ENCODE measurements at places on chromosomes 16 and 17.

DNA sequence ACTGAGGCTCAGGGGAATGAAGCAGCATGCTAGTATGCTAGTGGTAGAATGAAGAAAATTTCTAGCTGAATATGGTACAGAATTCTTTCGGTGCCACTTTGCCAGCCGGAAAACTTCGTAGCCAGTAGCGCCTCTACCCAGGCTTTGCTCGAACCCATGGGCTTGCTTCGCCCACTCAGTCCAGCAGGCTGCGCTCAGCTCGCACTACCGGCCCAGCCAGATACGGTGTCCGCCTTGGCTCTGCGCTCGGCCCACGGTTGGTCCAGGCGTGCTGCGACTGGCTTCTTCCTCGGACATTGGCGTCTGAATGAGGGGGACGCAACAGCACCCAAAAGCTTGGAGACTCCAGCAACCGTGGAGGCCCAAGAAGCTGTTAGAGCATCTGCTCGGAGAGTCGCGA is 372.5 kb upstream of the CDH8 start:
- no peak for DNase-seq

DNA sequence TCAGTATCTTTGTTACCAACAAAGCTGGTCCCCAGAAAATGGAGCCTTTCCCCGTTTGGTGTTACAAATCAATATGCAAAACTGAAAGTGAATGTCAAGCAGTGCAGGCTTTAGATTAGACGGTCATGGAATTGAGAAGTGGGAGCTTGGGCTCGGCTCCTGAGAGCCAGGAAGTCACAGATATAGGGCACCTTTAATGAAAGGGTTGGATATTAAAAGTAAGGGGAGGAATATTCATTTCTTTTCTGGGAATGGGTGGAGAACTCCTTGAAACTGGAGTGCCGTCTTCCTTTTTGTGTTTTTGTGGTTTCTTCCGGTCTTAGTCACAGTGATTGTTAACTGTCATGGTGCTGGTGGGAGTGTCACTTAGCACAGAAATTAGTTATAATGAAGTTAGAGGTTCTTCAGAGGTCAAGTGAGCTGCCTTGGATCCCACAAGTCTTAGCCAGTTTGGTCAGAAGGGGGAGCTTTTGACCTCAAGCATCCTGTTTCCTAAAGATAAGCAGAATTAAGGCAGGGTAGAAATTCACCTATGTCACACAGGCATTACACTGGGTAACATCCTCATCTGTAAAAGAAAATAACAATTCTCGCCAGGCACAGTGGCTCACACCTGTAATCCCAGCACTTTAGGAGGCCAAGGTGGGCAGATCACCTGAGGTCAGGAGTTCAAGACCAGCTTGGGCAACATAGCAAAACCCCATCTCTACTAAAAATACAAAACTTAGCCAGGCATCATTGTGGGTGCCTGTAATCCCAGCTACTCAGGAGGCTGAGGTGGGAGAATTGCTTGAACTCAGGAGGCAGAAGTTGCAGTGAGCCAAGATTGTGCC is 9.6 kb upstream of the EIF1 start:
- no peak for DNase-seq

DNA sequence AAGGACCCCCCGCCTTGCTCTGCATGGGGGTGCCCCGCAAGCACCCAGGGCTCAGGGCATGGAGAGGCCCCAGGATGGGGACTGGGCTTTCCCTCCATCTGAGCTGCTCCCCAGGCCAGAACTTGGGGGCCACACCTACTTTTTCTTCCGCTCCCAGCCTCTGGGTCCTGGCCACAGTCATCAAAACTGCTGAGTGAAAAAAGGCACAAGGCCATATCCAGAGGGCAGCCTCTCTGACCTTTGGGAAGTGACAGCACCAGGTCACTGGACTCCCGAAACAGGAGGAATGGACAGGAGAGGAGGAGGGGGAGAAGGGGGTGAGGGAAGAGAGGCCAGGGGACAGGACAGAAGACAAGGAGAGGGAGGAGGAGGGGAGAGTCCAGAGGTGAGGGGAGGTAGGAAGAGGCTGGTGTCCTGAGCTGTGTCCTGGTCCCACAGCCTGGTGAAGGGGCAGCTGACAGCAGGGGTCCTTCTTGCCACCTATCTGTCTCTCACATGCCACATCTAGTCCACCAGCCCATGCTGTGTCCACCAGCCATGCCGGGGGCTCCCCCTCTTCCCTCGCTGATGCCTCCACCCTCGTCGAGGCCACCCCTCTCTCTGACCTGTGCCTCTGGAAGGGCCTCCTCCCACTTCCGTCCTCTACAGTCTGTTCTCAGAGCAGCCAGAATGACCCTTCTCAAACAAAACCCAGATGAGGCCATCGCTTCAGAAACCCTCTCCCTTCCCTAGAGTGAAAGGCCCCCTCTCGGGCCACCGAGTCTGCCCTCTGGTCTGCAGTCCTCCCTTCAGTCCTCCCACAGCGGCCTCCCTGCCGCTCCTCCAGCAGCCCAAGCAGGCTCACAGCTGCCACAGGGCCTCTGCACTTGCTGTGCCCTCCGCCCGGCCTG is 73.9 kb upstream of the TOB1 start:
- DNase-seq: no peak

DNA sequence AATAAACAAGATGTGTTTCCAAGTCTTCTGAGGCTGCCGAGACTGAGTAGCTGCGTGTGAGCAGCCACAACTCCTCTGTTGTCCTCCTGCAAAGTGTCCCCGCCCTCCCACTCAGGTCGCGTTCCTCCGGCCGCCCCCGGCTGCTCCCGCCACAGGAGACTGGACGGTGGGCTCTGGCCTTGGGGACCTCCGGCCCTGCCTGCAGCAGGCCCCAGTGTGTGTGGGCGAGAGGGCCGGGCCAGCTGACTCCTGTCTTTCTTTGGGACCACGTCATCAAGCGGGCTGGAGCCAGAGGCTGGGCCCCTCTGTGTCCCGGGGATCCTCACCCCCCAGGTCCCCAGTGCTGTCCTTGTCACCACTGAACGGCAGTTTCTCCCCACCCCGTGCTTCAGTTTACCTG is 175.3 kb downstream of the NPIPB11 start:
- DNase-seq: no peak

DNA sequence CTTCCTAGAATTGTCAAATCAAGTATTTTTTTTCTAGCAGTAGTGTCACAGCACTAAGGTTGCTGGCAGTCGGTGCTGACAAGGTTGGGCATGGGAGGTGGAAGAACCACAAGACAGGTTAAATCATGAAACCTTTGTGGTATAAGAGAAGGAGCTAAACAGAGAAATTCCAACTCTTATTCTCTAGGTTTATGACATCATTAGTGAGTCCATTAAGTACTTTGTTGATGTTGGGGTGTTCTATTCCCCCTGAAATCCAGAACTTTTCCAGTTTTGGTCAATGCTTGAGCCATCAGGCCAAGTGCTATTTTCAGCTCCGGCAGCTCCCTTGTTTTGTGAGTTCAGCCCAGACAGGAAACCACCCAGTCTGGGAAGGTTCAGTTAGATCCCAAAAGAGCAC is 206.0 kb upstream of the SOX9 start:
- no peak for DNase-seq

DNA sequence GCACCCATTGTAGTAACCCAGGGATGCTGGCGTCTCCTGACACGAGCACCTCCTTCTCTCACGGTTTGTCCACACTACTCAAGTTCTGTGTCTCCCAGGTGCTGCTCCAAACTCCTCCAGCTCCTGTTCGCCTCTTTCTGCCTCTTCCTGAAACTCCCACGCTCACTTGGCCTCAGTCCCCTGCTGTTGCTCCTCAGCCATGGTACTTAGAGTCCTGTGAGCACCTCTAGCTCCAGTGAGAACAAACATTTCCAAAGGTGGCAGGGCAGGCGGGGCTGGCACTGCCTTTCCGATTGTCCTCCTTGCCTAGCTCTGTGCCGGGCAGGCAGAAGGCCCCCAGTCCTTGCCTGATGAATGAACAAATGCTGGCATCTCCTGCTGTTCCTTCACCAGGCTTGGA is 146.1 kb downstream of the SDK2 start:
- no peak for DNase-seq

GRCh38 chr17:44082256-44082927 is 11.9 kb downstream of the G6PC3 start:
- DNase-seq: no peak

- no peak for DNase-seq
These were observed 23.0 kb downstream of the ANKRD11 start for GRCh38 chr16:89467382-89467781.

DNA sequence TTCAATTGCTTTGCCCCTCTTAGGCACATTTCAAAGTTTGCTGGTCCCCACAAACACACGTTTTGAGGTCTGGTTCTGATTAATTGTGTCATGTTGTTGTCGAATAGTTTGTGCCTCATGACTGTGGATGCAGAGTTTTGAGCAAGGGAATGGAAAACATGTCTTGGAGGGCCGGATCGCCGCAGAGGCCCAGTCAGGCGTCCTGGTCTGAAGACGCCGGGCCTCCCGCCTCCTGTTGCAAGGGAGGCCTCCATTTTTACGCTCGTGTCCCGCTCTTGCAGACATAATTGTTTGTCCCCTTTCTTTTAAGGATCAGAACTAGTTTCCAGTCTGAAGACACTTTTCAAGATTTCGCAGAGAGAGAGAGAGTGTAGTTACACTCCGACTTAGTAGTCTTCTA is 3.2 kb downstream of the NTN1 start:
- DNase-seq: no peak

DNA sequence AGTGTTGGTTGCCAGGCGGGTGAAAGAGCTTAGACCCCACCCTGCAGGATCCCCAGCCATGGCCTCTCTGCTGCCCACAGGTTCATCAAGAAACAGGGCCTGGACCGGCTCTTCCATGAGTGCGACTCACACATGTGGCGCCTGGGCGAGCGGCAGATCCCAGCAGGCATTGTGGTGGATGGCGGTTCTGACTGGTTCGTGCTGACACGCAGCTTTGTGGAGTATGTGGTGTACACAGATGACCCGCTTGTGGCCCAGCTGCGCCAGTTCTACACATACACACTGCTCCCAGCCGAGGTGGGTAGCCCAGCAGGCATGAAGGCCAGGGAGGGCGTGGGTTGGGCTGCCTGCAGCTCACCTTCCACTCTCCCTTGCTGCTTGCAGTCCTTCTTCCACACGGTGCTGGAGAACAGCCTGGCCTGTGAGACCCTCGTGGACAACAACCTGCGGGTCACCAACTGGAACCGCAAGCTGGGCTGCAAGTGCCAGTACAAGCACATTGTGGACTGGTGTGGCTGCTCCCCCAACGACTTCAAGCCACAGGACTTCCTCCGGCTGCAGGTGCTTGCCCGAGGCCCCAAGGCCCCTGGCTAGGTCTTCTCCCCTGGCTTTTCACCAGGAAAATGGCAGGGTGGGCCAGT is 9.9 kb downstream of the XYLT2 start:
- DNase-seq: no peak

GRCh38 chr16:80791411-80791810 is 13.0 kb downstream of the CDYL2 start:
- no peak for DNase-seq

DNA sequence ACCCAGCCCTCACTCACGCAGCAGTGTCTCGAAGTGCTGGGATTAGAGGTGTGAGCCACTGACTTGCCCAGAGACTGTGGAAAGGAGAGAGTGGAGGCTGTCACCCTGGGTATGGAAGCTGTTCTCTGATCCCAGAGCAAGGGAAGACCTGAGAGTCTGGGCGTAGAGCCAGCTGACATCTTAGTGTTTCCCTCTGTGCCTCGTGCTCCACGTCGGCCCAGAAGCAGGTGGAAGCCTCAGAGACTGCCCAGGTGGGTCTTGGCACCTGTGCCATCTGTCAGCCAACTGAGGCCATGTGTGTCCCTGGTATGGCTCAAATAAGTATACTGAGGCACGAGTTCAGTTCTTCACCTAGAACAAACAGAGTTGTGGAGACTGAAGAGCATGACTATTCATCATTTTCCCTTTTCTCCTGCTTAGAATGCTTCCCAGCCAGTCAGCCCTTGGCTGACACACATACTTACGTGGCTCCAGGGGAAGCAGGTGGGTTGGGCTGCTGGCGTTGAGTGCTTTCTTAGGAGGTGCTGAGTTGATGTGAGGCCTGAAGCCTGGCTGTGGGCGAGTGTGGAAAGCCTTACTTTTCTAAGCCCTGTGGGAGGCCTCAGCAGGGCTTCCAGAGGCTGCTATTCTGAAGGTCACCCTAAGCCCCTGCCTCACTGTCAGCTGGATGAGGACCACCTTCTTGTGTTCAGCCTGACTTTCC is 8.1 kb downstream of the CTRL start:
- DNase-seq: no peak
